Fibroblast of gingiva (primary cell): ENCODE measurements at places on chromosomes 1 and 21.

DNA sequence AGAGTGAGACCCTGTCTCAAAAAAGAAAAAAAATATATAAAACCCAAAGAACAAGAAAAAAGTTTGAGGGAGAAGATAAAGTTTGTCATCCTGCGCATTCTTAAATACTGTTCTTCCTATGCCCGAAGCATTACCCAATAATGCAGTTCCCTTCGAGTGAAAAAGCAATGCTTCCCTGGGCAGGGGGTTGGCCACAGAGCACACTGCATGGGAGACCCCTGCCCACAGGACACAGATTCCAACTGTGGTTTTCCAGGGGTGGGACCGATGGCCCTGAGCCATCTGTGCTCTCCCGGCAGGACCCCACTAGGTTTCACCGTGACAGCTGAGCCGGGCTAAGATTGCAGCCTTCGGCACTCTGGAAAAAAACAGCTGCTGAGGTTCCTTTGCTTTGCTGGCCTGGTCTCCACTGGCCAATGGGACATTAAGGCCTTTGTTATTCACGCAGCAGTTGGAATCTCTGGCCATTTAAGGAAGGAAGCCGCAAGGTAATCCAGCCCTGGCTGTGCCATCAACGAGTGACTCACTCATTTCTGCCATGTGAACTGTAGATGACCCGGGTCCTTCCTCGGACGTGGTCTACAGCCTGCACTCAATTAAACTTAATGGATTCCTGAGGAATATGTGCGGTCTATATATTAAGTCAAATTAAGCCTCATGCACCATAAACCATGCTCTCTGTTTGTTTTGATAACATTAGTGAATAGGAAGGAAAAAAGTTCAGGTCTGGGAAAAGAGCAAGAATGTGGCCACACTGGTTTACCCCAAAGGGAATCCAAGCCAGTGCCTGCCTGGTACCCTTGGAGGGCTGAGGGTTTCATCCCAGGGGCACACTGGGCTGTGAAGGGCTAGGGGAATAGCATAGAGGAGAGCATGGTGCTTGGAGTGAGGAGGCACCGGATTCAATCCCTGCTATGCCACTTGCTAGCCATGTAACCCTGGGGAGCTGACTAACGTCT lies 163.2 kb downstream of the ZBTB18 start:
- peak; percentile 72 for DNase-seq

DNA sequence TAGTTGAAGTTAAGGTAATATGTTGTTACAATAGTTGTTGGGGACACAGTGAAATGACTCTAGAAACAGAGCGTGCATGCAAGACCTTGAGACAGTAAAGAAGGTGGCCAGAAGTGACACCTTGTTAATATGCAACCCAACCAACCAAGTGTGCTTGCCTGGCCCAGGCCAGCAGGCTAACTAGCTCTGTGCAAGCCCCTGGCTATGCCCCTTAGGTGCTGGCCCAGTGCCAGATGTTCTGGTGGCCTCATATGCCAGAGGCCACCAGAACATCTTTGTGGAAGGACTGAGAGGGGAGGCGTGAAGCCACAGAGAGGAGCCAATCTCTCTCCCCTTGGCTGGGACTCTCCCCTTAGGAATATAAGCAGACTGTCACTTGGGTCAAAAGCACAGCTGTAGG lies 111.2 kb upstream of the JUN start:
- no peak for DNase-seq

- DNase-seq = peak; percentile 35
These were observed 2.1 kb downstream of the SETDB1 start for GRCh38 chr1:150928286-150928685.

- no peak for DNase-seq
These were observed 50.6 kb downstream of the BEND5 start for GRCh38 chr1:48726139-48726538.

- DNase-seq = no peak
These were observed 36.9 kb downstream of the SIM2 start for GRCh38 chr21:36735724-36736320.

GRCh38 chr1:230621324-230622030 lies 20.8 kb upstream of the COG2 start:
- no peak for DNase-seq

GRCh38 chr1:47554901-47555300 lies 117.1 kb downstream of the FOXD2 start:
- DNase-seq = no peak

GRCh38 chr1:44108241-44108640 lies 10.4 kb upstream of the KLF17 start:
- peak; percentile 14 for DNase-seq

GRCh38 chr1:169571450-169571849 lies 14.8 kb downstream of the F5 start:
- DNase-seq = no peak

DNA sequence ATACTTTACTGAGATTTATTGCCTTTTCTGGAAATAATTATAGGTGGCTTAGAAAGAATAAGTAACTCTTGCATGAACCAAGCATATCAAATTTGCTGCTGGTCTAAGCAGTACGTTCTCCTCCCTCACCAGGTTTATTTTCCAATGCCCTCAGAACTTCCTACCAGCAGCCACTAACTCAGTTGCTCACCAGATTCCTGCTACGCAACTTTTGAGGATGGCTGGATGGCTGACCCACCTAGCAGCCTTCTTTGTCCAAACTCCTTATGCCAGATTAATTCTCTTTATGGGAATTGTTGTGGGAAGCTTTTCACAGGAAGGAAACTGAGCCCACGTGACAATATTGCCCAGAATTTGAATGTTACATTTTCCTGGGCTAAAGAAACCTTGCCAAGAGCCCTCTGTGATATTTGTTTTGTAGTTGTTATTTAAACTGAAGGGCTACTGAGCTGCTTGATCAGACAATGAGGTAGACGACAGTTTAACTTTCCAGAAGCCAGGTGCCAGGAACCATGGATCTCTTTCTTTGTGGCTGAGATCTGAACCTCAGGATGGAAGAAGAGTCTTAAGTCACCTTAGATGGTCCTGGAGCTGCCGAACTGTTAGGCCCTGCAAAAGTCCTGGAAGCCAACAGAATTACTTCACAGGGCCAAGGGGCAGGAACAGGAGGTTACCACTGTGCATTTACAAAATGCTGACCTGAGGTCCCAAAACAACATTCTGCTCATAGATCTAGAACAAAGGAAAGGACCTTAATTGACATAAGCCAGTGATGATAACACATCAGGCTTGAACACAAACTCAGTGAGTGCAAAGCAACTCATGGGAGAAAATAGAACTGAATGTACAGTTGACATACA lies 85.5 kb upstream of the ATP1A1 start:
- DNase-seq = no peak

DNA sequence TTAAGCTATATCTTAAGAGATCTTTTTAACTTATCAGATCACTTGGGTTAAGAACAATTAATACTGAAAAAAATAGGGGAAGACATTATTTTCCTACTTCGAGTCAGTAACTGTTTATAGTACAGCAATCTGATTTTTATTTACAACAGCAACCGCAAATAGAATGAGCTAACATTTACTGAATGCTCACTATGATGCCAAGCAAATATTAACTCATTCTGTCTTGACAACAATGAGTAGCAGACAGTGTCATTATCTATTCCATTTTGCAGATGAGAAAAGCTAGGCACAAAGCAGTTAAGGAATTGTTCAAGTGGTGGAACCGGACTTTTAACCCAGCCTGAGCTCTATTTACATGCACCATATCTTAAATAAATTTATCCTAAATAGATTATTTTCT lies 273.7 kb downstream of the NTNG1 start:
- DNase-seq = peak; percentile 10

DNA sequence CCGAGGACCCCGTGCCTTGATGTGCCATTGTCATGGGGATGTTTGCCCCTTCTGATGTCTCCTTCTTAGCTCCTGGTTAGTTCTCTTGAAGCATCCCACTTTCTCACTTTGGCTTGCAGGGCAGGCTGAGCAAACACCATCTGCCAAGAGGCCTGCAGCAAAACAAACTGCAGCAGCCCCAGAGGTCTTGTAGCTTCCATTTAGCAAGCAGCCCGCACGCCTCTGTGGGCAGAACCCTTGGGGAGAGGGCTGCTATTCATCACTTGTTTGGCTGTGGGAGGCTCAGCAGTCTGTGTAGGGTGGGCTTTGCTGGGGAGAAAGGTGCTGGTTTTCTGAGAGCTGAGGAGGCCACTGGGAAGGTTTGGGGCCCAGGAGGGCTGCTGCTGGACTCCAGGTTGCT lies 56.7 kb downstream of the KCNC4 start:
- DNase-seq = no peak

- DNase-seq = peak; percentile 100
These were observed 167.5 kb downstream of the CLIC6 start for GRCh38 chr21:34836103-34836932.

- DNase-seq = no peak
These were observed 1147.3 kb downstream of the NCAM2 start for GRCh38 chr21:22145545-22145944.

DNA sequence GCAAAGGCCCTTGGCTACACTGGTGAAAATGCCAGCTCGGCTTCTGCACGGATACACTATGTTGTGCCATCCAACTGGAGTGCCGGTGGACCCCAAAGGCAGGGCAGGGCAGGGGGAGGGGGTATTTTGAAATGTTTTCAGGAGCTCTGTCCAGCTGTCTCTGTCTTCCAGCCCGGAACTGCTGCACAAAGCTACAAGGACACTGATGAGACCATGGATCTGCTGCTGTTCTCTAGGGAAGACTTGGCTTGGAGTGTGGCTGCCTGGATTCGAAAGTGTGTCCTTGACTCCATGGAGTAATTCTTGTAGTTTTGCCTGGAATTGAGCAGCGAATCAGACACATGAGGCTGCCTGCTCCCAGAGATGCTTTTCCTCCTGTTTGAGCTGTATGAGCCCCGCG lies 42.4 kb downstream of the TTC39A start:
- DNase-seq = no peak

DNA sequence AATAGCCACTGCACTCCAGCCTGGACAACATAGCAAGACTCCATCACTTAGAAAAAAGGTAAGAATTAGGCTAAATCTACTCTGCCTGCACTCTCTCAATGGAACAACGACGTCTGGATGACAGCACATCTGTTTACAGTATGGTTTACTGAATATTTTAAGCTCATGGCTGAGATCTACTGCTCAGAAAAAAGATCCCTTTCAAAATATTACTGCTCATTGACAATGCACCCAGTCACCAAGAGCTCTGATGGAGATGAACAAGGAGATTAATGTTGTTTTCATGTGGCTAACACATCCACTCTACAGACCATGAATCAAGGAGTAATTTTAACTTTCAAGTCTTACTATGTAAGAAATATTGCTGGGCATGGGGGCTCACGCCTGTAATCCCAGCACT lies 58.0 kb downstream of the SLC27A3 start:
- no peak for DNase-seq

DNA sequence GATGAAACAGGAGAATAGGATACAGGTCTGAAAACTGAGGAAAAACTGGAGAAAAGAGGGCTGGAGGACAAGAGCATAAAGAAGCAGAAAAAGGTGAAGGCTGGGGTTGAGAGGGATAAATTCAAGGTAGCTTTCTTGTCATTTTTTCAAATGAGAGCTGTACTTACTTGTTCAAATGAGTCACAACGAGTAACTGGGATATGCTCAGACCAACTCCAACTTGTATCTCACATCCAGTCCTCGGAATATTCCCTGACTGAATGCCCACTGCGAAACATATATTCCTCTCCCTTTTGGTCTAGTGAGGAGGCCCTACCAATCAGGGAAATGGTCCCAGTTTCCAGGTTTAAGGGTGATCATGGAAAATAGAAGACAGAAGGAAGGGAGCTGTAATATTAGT lies 343.4 kb downstream of the HHIPL2 start:
- DNase-seq = no peak

- peak; percentile 39 for DNase-seq
These were observed 60.9 kb upstream of the RGS2 start for GRCh38 chr1:192747943-192748342.

DNA sequence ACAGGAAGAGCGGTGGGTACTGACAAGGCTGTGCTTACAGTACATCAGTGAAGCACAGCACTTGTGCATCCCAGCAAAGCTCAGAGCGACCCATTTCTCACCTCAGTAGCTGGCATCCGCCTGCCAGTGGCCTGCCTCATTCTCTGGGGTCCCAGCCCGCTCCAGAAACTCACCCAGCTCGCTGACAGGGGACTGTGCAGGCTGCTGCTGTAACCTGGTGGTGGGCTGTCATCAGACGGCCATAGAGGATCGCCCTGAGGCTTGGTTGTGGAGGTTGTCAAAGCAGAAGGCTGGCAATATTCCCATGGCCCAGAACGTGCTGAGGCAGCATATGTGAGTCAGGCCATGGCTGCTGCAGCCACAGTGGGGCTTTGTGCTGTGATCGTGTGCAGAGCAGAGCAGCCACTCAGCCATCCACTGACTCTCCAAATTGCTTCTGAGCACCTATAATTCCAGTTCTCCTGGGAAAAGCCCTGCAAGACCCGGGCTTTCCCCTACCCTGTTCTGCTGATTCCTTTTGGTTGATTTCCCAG lies 13.6 kb upstream of the GPR137B start:
- DNase-seq = no peak

GRCh38 chr1:197485790-197486189 lies 217.7 kb downstream of the CRB1 start:
- no peak for DNase-seq

DNA sequence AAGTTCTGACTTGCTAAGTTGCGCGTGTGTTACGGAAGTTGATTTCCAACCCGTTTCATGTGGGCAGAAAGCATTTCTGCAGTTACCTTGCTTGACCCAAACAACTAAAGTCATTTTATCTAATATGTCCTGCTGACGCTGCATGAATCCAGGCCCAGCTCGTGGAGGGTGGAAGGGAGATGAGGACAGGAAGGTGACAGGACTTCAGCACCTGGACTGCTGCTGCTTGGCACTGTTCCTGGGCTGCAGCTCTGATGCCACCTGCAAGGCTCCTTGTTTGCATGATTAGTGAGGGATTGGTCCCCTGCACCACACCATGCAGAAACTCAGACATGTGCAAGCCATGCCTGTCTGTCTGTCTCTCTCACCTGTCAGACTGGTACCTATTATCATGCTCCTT lies 198.4 kb downstream of the PRDM2 start:
- no peak for DNase-seq

GRCh38 chr1:199096591-199096990 lies 457.8 kb downstream of the PTPRC start:
- no peak for DNase-seq

- DNase-seq = no peak
These were observed 69.0 kb downstream of the GRIK1 start for GRCh38 chr21:29870814-29871213.

- no peak for DNase-seq
These were observed 10.1 kb downstream of the PADI1 start for GRCh38 chr1:17214876-17215544.

GRCh38 chr1:30764396-30764795 lies 6.8 kb upstream of the LAPTM5 start:
- DNase-seq = no peak

GRCh38 chr1:233320023-233320422 lies 7.5 kb upstream of the MAP3K21 start:
- no peak for DNase-seq

- no peak for DNase-seq
These were observed 254.2 kb upstream of the VAMP3 start for GRCh38 chr1:7516929-7517328.

DNA sequence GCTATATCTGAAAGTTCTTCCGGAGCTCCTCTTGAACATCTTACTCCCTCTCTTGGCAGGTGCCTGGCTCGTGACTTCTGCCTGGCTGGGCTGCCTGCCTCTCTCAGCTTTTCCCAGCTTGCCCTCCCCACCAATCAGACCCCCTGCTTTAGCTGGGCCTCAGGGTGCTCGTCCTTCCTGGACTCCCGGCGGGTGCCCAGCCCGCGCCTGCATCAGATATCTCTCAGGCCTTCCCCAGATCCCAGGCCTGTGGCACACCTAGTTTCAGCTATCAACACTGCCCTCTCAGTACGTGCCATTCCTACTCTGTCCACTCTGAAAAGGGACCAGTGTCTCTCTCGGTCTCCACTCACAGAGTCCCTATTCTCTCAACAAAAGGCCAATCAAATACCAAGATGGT lies 96.5 kb upstream of the CLDN14 start:
- DNase-seq = no peak

- peak; percentile 93 for DNase-seq
These were observed 21.5 kb downstream of the NDUFS5 start for GRCh38 chr1:39047374-39048229.
